ENCODE measurements at places on chromosomes 16 and 17.
A peak's percentile ranks its signal among the peaks of the same experiment; 100 is the strongest.

GRCh38 chr16:50831751-50832150, 89.9 kb downstream of the CYLD start:
- DNase-seq = no peak

DNA sequence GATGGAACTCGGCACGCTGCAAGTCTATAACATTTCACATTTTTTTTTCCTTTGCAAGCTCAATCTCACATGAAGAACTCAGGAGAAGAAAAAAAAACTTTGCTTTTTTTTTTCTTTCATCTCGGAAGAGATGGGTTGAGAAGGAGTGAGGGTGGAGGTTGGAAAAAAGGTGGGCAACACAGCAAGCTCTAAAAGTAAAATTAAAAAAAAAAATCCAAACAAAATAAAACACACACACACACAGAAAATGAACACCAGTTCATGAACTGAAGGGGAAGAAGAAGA, 2.5 kb downstream of the MAF start:
- DNase-seq = no peak

GRCh38 chr17:80166446-80166845, 3.4 kb upstream of the CARD14 start:
- DNase-seq = no peak

GRCh38 chr16:75494661-75495075, 573 bp downstream of the CHST6 start:
- no peak for DNase-seq

GRCh38 chr17:81682565-81683207, 911 bp downstream of the ARL16 start:
- DNase-seq = no peak

GRCh38 chr17:51091635-51092034, 29.0 kb downstream of the SPAG9 start:
- DNase-seq = no peak

DNA sequence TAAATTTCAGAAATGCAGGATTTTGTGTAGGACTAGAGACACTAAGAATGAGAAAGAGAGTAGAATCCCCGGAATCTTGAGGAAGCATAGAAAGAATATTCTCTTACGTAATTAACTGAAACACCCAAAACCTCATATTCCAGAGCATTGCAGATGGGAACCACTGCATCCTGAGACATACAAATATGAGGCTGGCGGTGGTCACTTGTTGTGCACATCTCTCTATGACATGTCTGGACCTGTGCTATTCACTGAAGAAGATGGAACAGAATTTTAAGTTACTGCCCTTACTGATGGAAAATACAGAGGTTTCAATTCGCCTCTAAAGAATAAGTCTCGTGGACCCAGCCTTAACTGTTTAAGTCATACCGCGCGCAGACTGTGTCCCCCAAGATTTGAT, 806 bp downstream of the RAD51C start:
- no peak for DNase-seq

- DNase-seq = no peak
Observed at GRCh38 chr17:16189791-16190348, 25.5 kb downstream of the NCOR1 start.

DNA sequence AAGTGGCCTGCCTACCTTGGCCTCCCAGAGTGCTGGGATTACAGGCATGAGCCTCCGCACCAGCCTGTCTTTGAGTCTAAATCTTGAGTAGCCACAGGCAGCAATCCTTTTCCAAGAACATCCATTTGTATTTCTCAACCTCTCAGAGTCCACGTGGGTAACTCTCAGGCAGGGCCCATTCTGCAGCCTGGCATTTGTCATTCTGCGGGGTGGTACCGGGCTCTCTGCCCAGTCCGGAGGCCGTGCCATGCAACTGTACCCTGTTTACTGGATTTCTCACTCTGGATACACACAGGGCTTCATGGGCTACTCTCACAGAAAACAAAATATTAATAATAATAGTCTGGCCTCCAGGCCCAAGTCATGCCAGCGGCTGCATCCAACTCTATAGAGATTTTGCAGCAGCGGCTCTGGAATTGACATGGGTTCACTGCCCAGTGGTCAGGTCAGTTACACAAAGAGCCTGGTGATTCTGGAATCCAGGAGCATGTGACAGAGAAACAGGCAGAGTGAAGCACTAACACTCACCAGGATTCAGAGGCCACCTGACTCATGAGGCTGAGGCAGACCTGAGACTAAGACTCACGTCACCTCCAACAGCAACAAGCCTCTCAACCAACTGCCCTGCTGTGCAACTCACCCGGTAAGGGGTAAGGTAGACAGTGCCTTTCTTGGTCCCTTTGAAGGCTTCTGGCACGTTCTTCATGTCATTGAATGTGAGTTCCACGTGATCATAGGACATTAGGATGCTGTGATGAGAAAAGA, 4.0 kb downstream of the WBP2 start:
- no peak for DNase-seq

GRCh38 chr16:50381679-50382440, 13.1 kb upstream of the BRD7 start:
- no peak for DNase-seq

DNA sequence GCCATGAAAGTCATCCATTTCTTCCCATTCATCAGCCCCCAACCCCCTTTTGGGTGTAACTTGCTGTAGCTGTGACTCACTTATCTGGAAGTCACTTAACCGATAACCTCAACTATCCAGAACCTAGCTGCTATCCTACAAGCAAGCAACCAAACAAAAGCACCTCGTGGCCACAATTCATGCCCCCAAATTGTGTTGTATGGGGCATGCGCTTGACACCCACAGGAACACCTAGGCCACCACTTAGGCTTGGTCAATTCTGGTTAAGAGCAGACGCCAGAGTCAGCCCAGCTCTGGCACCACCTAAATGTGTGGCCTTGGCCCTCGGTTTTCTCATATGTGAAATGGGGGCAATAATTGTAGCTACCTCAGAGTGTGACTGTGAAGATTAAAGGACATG, 3.7 kb downstream of the PIK3R5 start:
- no peak for DNase-seq

- no peak for DNase-seq
Observed at GRCh38 chr16:46911038-46911437, 26.9 kb downstream of the GPT2 start.

GRCh38 chr17:11840831-11841230, 156.4 kb downstream of the ZNF18 start:
- DNase-seq = no peak

DNA sequence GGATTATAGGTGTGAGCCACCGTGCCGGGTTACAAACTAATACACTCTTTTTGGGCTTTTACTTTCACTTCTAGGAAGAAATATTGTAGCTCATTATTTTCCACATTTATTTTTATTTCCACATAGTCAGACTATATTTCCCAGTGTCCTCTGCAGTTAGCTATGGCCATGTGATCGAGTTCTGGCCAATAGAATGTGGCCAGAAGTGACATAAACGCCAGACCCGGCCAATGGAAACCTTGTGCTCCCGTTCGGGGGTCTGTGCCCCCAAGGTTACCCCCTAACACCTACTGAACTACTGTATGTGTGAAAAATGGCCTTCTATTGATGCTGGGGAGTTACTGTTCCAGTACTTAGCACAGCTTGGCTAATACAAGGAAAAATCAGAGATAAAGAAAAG, 13.2 kb upstream of the RPTOR start:
- DNase-seq = no peak

GRCh38 chr16:814974-815373, 14.4 kb upstream of the GNG13 start:
- no peak for DNase-seq

- no peak for DNase-seq
Observed at GRCh38 chr17:68204736-68205135, 43.1 kb upstream of the AMZ2 start.

GRCh38 chr16:48165961-48166578, 10.3 kb upstream of the ABCC12 start:
- no peak for DNase-seq

GRCh38 chr17:1202291-1202690, 22.5 kb upstream of the ABR start:
- DNase-seq = no peak

GRCh38 chr16:88430524-88431446, 22.3 kb upstream of the ZFPM1 start:
- peak; percentile 20 for DNase-seq

- no peak for DNase-seq
Observed at GRCh38 chr16:53949715-53950410, 245.9 kb downstream of the FTO start.

- DNase-seq = no peak
Observed at GRCh38 chr17:48555258-48556228, 10.6 kb upstream of the HOXB2 start.

DNA sequence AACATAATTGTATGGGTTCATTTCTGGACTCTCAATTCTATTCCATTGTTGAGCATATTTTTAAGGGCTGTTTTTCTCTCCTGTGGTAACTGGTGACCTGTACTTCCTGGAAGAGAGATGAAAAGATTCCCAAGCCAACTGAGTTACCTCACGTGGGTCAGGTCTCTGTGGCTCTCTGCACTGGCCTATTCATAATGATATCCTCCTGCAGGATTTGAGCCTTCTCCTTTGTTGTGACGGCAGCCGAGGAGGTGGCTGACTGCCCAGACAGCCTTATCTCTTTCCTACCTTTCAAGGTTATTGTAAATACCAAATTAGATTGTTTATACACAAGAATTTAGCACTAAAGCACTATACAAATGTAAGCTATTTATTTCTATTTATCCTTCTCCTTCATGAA, 2.7 kb upstream of the ACE start:
- DNase-seq = no peak

GRCh38 chr16:66363211-66363777, 3.2 kb upstream of the CDH5 start:
- DNase-seq = no peak
